IMR-90 (cell line): ENCODE measurements at places on chromosomes 5 and 9. TPM values are rescaled to one million over a fixed set of nuclear protein-coding genes. Genes with fewer than 3 reads are reported as not detected.

GRCh38 chr5:25554077-25554476, 909.3 kb upstream of the CDH10 start:
- DNase-seq, result no peak

The IFNA13 gene
- total RNA-seq, result not detected in 2 replicates

- DNase-seq, result peak; percentile 58
Observed at GRCh38 chr9:87292449-87293191, 205.0 kb upstream of the DAPK1 start.

The MRPS2 gene
- total RNA-seq, result 53.1 and 54.4 TPM in 2 replicates

- DNase-seq, result no peak
Observed at GRCh38 chr5:4042311-4042710, 446.7 kb downstream of the IRX1 start.

DNA sequence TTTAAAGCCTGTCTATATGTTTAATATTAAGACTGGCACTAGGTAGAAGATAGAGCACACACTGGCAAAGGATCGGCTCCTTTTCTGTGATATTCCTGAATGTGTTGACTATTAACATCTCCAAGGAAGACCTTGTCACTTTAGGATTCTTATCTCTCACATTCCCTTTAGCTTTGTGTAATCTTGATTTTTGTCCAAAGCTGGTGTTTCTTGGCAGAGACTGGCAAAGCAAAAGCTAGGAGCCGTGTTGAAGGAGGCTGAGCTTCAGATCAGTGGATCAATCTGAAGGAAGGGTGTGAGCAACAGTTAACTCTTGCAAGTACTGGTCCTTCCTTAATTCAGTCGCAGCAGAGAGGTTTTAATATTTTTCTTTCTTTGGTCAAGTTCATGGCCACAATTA, 830.4 kb upstream of the ZNF608 start:
- DNase-seq, result no peak

DNA sequence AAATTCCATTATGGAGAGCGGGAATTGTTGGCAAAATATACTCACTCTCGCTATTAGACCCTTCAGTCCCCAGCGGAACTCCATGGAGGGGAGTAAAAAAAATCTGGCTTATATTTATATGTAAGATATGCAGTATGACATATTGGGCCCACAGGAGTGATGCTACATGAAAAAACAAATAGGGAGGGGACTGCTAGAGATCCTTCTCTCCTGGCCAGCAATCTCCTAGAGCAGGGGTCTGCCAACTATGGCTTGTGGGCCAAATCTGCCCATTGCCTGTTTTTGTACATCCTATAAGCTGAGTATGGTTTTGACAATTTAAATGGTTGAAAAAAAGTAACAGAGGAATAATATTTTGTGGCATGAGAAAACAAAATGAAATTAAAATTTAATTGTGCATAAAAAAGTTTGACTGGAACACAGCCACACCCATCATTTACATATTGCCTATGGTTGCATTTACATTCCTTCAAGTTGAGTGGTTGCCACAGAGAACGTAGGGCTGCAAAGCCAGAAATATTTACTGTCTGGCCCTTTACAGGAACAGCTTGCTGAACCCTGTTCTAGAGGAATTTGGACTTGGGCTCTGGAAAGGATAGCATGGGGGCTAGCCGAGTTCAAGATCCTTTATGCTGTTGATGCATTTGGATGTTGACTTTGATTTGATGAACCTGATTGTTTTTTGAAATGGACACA, 197.3 kb upstream of the CLINT1 start:
- DNase-seq, result peak; percentile 21

DNA sequence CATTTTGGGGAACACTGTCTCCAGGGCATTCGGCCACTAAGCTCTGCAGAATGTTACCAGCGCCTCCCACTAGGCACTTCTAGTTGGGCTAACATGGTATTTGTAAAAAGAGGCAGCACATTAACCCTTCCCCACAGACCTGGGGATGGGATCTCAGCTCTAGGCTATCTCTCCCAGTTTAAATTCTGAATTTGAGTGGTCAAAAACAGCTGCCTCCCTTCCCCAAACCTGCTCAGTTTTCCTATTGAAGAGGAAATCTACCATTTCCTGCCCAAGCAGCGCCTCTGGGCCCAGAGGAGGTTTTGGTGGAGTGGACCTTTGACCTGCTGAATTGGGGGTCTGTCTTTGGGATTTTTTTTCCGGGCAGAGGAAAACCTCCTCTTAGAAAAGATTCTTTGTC, 53.2 kb downstream of the ENC1 start:
- no peak for DNase-seq

- no peak for DNase-seq
Observed at GRCh38 chr5:144167998-144168397, 2.5 kb downstream of the YIPF5 start.

DNA sequence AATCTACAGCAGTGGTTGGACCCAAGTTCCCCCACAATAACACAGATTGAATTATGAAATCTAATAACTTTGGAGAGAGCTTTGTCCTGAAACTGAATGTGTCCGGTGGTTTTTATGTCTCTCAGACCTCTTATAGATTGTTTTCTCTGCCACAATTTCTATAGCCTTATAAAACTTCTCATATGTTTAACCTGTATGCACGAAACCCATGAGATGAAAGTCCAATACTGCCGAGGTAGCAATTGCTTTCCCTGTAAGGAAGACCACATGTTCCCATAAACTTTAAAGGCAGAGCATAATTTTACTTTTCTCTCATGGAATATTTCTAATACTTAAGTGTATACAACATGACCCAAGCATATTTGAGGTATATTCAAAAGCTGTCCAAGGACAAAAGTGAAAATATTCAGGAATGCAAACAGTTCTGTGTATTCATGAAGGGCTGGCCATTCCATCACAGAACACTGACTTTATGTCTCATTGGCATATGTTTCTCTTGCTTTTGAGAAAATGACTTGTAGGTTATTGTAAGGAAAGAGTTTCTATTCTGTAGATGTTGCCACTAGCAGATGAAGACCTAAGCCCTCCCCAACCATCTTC, 94.4 kb upstream of the TLE4 start:
- peak; percentile 61 for DNase-seq

DNA sequence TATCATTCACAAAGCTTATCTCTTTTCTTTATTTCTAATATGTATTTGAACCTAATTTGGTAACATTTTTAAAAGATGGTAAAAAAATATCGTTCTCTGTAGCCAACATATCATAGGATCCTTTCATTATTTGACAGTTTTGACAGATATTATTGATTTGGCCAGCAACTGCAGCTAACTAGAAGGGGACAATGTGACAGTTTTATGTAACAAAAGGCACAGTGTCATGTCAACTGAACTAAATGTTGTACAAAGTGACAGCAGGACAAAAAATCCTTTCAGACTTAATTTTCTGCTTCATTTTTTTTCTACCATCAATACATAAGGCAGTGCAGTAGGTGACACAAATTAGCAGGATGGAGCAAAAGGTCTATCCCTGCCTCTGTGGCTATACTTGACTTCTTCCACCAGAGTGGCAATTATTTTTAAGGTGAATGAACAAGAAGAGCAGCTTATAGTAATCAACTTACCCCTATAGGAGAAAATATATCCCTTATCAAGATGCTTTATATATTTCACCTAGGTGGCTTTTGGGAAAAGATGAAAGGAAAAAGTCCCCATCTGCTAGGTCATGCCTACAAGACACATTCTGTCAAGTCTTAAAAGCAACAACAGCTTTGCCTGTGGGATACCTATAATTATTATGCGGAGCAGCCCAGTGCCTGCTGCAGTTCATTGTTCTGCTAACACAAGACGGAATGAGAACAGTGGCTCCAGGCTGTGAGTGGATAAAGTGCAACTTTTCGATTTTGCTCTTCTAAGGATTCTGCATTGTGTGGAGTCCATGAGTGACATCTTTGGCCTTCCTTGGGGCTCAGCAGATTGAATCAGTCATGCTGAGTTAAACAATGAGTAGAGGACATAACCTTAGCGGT, 694.9 kb downstream of the ISL1 start:
- no peak for DNase-seq

GRCh38 chr5:77852068-77852513, 76.0 kb upstream of the TBCA start:
- DNase-seq, result no peak

The FBXO10 gene
- total RNA-seq, result 6.6 and 7.5 TPM in 2 replicates

GRCh38 chr5:151647320-151647861, 39.3 kb downstream of the SPARC start:
- no peak for DNase-seq

DNA sequence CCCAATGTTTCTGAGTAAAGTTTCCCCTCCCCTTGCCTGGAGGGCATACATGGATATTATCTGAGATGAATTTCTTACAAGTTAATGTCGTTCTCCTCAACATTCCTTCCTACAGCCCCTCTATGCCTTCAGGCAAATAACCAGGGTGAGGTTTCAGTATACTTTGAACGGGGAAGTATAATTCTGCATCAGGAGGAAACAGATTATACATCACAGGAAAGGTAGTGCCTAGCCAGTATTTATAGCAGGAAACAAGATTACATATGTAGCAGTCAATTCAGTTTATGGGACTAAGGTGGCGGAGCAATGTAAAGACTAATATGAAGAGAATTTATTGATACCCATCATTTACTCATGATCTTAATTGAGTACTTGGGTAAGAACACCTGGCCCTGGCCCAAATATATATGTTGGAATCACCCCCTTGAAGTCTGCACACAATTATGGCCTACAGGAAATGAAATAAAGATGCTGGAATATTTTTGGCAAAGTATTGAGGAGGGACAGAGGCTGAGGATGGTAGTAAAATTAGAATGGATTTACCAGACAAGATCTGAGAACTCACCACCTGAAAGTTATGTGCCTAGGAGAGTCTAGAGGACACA, 661.1 kb downstream of the PTPRD start:
- no peak for DNase-seq

DNA sequence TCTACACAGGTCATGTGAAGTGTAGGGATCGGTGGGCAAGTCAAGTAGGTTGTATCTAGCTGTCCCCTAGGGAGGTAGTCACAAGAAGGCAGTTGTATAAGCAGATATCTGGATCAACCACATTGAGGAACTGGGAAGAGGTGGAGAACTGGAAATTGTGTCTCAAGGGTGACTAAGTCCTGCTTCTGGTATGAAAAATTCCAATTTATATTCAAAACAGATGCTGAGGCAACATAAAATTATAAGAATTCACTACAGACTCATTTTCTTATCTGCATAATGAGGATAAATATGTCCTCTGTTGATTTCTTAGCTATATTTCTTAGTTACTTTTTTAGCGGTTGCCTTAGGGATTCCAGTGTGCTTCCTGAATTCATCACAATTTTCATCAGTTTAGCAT, 46.8 kb downstream of the GALNT12 start:
- DNase-seq, result peak; percentile 75

DNA sequence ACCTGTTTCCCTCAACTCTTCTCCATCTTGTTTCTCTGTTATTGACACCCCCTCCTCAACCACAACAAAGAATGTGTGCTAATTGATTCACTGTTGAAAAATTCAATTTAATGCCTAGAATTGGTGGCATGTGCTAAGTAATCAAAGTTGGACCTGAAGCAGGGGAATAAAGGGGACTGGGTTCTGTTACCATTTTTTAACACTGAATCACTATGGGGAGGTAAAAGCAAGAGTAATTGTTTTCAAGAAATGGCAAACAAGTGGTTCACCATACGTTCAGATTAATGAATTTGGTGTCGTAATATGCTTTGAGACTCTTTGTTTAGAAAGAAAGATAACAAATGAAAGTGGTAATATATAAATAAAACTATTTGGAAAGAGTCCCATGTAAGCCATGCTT, 17.0 kb upstream of the SSBP2 start:
- peak; percentile 43 for DNase-seq

GRCh38 chr5:103259705-103260355, 1.3 kb downstream of the MACIR start:
- DNase-seq, result peak; percentile 23

- DNase-seq, result no peak
Observed at GRCh38 chr5:176812269-176813259, 2.2 kb downstream of the UNC5A start.

The PPP3R2 gene
- not detected in 2 replicates for total RNA-seq

The OTULINL gene
- total RNA-seq, result 0.18 and 0.28 TPM in 2 replicates

The PCDHB9 gene
- under 0.01 and 0.18 TPM in 2 replicates for total RNA-seq

The PDZD2 gene
- total RNA-seq, result under 0.01 TPM in 1 of 2 replicates, not detected in the other

GRCh38 chr5:171226096-171226754, 82.8 kb upstream of the TLX3 start:
- peak; percentile 7 for DNase-seq

GRCh38 chr5:147567917-147568598, 58.2 kb upstream of the DPYSL3 start:
- peak; percentile 80 for DNase-seq

The IL9 gene
- total RNA-seq, result not detected in 2 replicates

- peak; percentile 26 for DNase-seq
Observed at GRCh38 chr9:124149992-124150391, 107.8 kb upstream of the NEK6 start.

GRCh38 chr5:119243888-119244287, 111.9 kb upstream of the TNFAIP8 start:
- no peak for DNase-seq
